ENCODE measurements at places on chromosomes 11 and 22.

GRCh38 chr22:43128928-43129424 lies 14.2 kb downstream of the MCAT start:
- no peak for DNase-seq

GRCh38 chr11:48077251-48077650 lies 96.9 kb downstream of the PTPRJ start:
- DNase-seq, result no peak

DNA sequence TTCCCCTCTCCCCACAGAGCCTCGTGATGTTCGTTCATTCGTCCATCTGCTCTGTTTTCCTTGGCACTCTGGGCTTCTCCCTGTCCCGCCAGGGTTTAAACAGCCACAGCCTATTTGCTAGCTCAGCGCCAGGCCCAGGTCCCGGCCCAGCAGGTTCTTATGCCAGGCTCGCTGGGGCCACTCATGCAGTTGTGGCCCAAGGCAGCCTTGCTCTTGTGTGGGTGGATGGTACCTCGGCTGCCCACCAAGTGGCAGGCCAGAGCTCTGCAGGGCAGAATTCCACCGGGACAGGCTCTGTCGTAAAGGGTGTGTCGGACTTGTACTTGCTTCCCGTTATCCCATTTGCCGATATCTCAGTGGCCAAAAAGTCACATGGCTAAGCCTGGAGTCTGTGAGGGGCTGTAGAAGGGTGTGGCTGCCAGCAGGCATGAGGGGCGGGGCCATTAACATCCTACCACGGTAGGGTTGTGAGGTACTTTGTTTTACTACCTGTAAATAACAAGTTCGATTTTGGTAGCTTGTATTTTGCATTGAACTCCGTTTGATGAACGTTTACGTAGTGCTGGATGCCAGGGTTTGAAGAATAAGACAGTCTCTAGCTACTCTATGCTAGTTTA lies 7.9 kb downstream of the FAM118A start:
- no peak for DNase-seq

- DNase-seq, result no peak
Measured at GRCh38 chr11:22626573-22627239, 1.1 kb upstream of the FANCF start.

DNA sequence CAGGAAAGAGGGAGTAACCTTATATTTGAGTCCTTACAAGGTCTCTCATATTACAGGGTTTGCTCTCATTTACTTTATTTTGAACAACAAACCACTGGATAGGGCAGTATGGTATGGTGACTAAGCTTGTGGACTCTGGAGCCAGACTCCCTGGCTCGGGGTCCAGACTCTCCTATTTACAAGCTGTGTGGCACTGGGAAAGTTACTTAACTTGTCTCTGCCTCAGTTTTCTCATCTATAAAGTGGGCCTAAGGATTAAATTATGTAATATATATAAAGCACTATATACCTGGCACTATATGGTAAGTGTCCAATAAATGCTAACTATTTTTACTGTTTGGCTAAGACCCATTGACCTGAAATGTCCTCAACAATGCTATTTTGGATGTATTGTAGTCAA lies 1.7 kb upstream of the DCHS1 start:
- no peak for DNase-seq

GRCh38 chr11:109043315-109043714 lies 378.4 kb downstream of the DDX10 start:
- DNase-seq, result no peak

DNA sequence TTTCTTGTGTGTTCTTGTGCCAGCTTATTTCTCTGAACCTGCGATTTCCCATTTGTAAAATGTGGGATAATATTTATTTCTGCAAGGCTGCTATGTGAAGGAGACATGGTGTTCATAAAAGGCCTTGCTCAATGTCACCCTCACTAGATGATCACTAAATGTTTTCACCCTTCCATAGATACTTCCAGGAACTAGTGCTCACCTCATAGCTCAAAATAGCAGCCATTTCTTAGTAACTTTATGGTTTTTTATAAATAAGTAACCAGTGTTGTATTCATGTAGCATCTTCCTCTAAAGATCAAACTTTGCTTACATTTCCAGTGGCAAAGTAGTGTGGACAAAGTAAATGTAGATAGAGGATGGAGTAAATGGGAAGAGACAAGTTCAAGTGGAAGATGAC lies 23.8 kb downstream of the SYTL2 start:
- DNase-seq, result no peak

- DNase-seq, result no peak
Measured at GRCh38 chr22:44727709-44728108, 24.7 kb upstream of the ARHGAP8 start.

DNA sequence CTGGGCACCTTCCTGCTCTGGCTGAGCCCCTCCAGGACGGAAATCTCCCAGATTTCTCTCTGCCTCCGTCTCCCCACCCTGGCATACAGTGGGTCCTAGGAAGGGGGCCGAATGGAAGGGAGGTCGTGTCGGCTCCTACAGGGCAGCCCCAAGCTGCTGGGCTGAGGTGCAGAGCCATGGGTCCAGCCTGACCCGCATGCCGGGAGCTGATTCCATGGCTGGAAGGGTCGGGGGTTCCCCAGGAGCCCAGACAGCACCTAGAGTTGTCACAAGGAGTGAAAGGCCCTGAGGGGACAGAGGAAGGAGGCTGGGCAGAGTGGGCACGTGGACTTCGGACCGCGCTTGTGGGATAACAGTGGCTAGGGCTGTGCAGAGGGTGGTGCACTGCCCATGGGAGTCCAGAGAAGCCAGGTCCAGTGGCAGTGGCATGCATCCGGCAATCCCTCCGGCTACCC lies 16.5 kb downstream of the CCND1 start:
- DNase-seq, result no peak

DNA sequence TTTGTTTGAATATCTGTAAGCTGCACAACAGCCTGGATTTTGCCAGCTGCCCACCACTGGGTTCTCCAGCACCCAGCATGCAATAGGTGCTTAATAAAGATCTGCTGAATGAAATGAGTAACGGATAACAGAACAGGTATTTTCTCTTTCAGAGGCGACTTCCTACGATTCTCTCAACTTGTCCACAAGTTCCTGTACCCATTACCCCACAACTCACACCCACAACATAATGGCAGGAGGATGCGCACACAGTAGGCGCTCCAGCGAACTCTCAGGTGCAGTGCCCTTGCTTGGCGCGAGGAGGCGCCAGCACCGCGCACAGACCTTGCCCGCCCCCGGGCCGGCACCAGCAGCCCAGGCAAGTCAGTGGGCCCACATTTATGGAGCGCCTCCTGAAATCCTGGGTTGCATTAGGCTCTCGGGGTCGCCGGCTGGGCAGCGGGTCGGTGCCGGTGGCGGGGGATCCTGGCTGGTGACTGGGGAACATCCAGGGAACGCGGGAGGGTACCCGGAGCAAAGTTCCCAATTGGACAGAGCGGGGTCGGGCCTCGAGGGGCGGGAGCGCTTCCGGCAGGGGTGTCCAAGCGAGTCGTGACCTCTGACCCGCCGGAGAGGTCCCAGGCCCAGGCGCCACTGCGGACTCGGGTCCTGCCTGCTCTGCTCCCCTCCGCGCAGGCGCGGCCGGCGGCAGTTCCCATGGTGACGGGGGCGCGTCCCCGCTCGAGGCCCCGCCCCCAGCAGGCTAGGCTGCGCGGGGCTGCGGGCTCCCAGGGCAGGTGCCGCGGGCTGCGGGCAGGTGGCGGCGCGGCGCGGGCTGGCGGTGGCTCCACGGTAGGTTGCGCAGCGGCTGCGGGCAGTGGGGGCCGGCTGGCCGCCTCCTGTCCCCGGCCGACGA lies at the start of gene KIAA1671:
KIAA1671 (plus strand) TSS at position 775 of the 895 bp plus-strand sequence. CDS start 75,284 bp downstream, outside the sequence.
- no peak for DNase-seq

GRCh38 chr22:23862103-23862502 lies 4.4 kb downstream of the SLC2A11 start:
- DNase-seq, result peak; percentile 9

DNA sequence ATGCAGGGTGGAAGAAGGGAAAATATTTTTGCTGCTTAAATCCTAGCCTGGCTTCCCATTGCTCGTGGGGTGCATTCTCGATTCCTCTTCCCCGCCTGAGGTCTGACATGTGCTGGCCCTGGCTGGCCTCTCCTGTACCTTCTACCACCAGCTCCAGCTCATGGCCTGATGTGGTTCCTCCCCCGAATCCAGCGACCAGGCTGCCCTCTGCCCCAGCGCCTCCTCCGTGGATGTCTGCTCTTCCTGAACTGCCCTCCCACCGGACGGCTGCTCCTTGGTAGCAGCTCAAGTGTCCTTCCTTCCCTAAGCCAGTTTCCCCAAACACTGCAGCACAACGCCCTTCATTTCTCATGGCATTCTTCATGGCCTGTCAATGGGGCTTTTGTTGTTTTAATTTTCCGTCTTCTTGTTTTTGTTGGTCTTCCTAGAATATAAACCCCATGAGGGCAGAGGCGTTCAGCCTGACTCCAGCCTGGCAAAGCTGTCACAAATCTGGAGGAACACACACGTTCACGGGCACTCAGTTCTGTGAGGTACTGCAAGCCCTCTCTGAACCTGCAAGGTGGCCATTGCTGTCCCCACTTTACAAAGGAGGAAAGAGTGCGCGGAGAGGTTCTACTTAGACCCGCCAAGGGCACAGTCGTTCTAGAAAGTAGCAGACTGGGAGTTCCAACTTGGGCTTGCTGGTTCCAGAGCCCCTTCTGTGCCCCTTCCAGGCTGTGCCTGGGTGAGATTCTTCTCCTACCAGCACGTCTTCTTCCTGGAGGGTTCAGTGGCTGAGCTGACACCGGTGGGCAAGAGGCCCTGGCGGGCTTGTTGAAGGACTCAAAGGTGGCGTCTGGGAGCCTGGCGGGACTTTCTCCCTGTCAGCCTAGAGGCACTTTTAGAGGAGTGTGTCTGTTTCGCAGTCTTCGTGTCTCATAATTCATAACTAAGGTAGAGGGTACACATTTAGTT lies 953 bp upstream of the LRP5 start:
- no peak for DNase-seq

DNA sequence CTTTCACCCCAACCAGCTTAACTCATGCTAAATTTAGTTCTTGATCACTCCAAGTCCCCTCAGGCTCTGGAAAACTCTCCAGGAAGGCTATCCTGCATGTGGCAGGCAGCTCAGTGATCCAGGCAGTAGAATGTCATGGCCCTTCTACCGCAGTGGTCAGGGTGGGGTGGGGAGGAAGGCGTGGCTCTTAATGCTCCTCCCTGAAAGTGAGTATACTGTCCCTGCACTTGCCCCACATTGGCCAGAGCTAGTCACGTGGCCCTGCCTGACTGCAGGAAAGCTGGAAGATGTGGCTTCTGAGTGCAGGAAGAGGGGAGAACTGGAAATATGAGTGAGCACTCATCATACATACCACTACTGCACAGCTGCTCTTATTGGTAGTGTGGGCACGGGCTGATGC lies 102.1 kb downstream of the GRAMD1B start:
- no peak for DNase-seq

DNA sequence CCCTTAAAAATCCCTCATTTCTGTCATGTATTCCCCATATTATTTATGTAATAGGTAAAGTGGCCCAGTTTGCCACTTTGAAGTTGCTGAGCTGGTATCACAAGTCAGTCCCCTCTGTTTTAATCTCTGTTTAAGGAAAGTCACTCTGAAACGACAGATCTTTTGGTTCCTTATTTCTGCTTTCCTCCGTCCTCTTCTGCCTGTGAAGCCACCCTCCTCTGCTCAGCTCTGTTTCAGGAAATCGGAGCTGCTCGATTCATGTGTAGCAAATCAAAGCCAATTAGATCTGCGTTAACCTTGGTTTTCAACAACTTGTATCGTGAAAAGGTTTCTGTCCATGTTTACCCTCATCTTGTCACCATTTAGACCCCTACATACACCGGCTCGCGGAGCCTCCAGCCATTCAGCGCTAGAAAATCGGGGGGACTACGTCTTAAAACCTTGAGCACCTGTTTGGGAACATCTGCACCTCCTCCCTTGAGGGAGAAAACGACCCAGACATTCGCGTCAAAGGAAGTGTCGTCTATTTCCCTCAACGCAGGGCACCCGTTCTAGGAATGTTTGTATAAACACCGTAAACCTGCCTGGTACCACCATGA lies 576 bp upstream of the SC5D start:
- DNase-seq, result no peak

GRCh38 chr11:20844630-20845029 lies 175.2 kb downstream of the NELL1 start:
- no peak for DNase-seq

DNA sequence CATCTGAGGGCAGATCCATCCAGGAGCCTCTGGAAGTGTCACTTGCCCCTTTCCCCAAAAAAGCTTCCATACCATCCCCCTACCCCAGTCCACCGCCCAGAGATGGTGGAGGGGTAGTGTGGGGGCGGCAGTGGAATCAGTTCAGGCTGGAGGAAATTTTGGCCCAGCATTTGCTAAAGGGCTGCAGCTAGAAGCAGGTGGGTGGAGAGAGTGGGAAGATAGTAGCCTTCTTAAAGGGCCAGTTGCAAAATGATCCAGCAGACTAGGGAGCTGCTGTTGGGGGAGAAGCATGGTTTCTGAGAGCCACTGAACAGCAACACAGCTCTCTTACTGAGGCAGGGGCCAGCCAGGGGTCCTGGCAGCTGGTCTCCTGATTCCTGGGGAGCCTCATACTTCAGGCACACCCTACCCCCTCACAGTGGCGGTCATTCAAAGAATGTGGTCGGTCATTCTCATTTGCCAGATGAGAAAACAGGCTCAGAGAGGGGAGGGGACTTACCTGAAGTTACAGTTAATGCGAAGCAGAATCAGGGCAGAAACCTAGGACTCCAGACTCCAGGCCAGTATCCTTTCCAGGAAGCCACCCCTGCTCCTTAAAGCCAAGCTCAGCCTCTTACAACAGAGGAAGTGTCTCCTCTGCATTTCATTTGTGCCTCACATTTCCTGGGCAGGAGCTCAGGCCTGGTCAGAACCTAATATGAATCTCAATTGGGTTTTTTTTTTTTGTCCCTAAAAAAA lies 5.4 kb downstream of the SEC14L2 start:
- no peak for DNase-seq

GRCh38 chr11:1456596-1457325 lies 29.8 kb downstream of the MOB2 start:
- no peak for DNase-seq

- no peak for DNase-seq
Measured at GRCh38 chr11:112597286-112597790, 336.7 kb upstream of the PLET1 start.
